Osteoblast (primary cell): ENCODE measurements at places on chromosomes 2 and 18. TPM values are rescaled to one million over a fixed set of nuclear protein-coding genes. Genes with fewer than 3 reads are reported as not detected.

DNA sequence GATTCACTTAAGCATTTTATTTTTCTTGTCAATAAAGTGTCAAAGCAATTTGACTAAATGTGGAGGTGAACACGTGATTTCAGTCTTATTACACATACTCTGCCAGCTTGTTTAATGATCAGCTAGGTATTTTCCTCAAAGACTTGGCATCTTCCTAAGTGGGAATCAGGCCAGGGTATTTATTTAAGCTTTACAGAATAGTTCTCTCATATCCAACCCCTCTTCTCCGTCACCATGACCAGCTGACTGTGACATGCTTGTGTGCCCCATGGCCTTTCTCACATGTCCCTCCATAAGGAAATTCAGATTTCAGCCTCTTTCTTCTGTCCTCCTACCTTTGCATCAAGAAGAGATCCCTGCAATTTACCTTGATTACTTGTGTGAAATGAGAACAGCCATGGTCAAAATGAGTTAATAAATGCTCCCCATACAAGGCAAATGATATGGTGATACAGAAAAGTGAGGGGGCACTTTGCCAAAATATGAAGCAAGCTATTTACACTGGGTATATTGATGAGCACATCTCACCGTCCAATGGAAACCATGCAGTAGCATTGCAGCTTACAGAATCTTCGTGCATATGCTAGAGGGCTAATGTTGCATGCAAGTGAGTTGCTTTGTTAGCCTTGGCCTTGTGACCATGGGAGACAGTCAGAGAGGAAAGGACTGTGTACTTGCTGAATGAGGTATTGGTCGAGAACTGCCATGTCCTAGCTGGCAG is 202.2 kb downstream of the RNF152 start:
- no peak for DNase-seq

DNA sequence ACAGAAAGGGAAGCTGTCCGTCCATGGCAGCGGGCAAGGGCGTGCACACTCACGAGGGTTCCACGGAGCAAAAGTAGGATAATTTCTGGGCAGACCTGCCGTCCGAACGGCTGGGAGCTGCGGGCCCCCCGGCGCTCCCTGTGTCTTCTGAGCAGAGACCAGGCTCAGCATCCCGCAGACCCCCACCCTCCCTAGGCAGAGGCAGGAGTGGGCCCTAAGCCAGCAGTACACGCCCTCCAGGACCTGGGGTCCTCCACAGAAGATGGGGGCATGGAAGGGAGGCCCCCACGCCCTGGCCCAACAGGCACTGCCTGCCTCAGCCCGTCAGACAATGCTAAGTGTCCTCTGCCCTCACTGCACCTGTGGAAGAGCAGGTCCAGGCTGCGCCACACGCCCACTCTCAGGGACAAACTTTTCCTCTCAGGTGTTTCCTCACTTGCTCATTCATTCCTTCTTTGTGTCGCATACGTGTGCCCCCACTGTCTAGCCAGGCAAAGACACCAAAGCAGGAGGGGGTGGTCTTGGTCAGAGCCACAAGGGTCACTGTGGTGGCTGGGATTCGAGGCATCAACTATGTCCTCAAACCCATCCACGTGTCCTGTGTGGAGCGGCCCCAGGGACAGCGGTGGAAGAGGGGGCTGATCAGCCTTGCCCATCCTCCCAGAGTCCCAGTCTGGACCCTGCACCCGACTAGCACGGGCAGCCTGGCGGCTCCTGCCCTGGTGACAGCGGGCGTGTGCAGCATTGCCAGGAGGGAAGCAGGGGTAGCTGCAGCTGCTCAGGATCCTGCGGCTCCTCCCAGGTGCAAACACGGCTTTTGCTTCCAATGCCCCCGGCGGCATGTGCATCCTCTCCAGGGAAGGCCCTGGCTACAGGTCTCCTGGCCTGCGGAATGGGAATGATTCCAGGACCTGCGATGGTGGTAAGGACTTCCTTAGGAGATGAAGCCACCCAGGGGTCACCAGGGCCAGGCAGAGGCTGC is 2.4 kb upstream of the GPC1 start:
- peak; percentile 81 for DNase-seq

DNA sequence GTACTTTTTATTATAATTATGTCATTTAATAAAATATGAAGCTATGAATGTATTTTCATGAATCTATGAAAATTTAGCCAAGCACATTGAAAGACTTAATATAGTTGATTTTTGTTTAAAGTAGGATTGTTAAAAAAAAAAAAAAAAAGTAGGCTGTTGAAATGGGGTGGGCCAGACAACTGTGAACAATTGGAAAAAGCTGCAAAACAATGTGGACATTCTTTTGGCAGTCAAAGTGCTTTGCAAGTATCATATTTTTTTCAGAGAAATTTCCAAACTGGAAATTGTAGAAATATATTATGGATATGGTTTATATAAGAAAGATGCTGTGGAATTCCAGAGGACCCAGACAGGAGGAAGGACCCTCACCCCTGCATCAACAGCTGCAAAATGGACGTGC is 82.1 kb downstream of the ETAA1 start:
- DNase-seq: no peak

GRCh38 chr2:36413218-36413617 is 57.6 kb downstream of the CRIM1 start:
- no peak for DNase-seq

DNA sequence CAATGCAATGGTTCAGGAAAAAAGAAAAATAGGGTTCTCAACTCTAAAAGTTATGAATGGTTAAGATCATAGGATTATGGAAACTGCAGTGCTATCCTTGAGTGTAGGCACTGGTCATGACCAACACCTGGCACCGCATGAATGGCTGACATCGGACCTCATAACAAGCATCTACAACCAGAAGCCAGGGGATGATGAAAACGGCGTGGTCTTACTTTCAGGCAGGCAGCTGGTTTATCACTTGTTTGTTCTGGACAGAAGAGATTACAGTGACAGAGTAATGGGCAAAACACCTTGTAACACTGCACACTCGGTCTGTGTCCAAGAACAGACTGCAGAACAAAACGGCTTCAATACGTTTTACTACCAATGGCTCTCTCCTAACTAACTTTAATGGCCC is 132.8 kb downstream of the STK39 start:
- no peak for DNase-seq

Gene CHRND
- not detected in 2 replicates for total RNA-seq

DNA sequence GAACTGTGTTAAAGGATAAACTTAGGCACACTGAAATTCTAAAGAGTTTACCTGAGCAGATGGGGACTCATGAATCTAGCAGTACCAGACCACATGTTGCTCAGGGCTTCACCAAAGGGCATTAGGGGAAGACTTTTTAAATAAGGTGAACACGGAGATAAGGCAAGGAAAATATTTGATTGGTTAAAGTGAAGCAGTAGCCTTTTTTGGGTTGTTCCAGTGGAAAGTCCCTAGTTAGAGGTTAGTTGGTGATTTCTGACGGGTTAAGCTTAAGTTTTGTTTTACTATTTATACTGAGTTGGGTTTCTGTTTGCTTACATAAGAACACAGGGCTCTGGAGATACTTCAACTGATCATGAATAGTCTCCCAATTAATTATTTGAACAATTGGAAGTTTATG is 722.5 kb downstream of the SOCS6 start:
- no peak for DNase-seq

- DNase-seq: peak; percentile 68
Observed at GRCh38 chr2:10225291-10226037, 77.2 kb upstream of the HPCAL1 start.

GRCh38 chr18:13984080-13984479 is 68.7 kb upstream of the MC2R start:
- no peak for DNase-seq

DNA sequence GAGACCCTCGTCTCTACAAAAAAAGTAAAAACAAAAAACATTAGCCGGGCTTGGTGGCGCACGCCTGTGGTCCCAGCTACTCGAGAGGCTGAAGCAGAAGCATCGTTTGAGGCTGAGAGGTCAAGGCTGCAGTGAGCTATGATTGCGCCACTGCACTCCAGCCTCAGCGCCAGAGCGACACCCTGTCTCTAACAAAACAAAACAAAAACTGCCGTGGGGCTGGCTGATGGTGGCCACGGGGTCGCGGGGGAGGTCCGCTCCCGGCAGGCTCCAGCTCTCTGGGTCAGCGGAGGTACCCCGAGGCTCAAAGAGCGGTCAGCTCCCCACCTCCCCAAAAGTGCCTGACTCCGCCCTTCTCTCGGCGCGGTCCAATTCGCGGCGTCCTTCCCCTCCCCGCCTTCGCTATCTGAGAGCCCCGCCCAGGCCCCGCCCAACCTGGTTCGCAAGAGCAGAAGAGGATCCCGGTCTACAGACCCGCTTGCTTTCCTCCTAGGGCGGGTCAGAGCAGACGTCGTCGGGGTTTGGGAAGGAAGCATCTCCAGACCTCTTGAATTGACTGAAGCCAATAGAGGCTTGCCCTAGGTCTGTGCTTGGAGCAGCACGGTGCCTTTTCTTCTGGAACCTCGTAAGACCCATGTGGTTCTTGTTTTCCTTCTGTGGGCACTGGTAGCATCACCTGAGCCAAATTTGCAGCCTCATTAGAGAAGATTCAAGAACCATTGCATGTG is 7.8 kb downstream of the RAX start:
- DNase-seq: peak; percentile 85

Gene CCDC141
- not detected in 2 replicates for total RNA-seq

Gene NDUFS1
- total RNA-seq: 86.6 and 98.4 TPM in 2 replicates

- DNase-seq: peak; percentile 79
Observed at GRCh38 chr18:21112140-21112473, 494 bp upstream of the ROCK1 start.

DNA sequence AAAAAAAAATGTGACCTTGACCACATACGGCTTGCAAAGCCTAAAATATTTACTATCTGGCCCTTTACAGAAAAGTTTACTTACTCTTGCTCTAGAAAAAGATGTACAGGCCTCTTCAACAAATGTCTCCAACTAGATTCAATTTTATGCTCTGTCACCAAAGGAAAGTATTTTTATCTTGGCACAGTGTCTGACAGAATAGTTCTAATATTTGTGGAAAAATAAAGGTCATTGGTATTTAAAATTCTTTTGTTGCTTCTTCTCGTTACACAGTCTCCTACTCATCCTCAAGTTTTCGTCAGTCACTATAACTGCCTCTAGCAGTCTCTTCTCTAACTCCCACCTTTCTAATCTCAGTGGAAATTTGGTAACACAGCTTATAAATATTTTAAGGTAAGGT is 1.4 kb downstream of the RBKS start:
- DNase-seq: peak; percentile 78

Gene COL5A2
- 632 and 879 TPM in 2 replicates for total RNA-seq

DNA sequence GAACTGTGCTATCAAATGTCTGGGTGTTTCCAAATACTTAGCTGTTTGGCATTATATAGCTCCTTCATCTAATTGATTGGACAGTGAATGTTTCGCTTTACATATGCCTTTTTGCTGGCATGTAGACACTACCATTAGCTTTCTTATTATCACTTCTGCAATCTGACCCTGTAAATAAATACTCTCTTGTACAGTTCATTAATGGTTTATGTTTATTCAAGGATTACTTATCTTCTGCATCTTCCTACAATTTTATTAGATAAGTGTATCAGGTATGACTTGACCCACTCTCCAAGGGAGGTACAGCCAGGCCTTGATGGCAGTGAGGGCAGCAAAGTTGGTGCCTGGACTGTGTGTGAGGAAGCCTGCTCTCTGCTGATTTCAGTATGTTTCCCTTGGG is 614.1 kb upstream of the SETBP1 start:
- DNase-seq: no peak

DNA sequence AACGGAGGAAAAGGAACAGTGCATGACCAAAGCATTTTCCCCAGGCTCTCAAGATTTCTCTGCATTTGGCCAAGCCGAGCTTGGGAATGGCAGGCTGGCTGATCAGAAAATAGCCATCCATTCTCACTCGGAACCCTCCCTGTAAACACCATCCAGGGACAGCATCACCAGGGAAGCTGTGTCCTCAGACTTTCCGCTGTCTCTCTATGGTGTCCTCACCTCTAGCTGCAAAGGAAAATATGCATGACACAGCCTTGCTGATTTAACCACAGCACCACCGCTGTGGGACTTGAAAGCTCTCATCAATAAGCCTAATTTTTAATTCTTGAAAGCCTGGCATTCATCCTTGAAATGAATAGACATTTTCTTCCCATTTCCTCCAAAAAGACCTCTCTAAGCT is 311.7 kb downstream of the EIPR1 start:
- no peak for DNase-seq

Gene DYNAP
- not detected in 2 replicates for total RNA-seq

DNA sequence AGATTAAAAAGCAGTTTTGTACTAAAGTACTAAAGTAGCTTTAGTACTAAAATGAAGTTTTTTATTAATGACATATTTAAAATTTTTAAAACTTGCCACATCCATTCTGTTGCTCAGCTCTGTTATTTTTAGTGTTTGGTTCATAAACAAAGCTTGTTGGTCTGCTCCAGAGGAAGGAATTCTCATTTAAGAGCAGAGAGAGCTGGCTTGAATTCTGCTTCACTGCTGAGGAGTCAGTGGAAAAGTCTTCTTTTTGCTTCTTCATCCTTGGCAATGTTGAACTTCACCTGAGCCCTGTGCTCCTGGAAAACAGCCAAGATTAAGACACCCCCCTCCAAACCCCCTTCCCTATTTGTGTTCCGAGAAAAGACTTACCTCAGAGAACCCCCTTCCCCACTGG is 40.6 kb downstream of the TMEM87B start:
- DNase-seq: no peak

DNA sequence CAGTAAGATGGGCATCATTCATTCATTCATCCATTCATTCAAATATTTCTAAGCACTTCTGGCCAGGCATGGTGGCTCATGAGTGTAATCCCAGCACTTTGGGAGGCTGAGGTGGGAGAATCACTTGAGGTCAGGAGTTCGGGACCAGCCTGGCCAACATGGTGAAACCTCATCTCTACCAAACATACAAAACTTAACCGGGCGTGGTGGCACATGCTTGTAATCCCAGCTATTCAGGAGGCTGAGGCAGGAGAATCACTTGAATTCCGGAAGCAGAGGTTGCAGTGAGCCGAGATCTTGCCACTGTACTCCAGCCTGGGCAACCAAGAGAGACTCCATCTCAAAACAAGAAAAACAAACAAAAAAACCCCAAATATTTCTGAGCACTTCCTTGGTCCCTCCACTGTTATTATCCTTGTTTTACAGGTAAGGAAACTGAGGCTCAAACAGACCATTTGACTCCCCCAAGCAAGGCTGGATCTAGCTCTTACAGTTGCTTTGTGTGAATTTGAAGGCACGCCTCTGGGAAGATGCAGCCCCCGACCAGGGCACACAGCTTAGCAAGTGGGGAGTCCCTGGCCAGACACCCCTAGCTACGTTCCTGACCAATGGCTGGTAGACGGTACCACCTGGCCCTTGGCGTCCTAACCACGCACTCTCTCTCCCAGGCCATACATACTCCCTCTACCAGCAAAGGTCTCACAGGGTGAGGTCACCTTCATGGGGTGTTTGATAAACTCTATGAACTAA is 50.6 kb upstream of the ODC1 start:
- no peak for DNase-seq

DNA sequence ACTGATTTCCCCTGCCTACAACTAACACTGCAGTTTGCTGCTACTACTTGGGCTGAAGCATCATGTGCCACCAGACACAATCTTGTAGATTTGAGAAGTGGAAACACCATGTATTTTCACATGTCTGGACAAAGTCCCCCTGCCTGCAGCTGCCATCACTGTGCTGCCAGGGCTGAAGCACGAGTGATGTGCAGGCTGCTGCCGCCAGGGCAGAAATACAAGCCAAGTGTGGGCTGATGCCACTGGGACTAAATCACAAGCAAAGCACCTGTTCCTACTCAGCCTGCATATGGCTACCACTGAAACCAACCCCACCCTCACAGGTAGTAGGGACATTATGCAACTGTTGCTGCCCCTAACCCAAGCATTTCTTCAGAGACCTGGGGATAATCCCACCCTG is 179.5 kb upstream of the SLC35G4 start:
- DNase-seq: no peak

GRCh38 chr2:8309131-8309530 is 372.7 kb upstream of the ID2 start:
- DNase-seq: no peak

Gene ARHGAP28
- 23.9 and 24.2 TPM in 2 replicates for total RNA-seq

Gene ASPRV1
- 0.29 and 0.72 TPM in 2 replicates for total RNA-seq
